ENCODE measurements at places on chromosomes 2 and 18. TPM values are rescaled to one million over a fixed set of nuclear protein-coding genes. Genes with fewer than 3 reads are reported as not detected.

DNA sequence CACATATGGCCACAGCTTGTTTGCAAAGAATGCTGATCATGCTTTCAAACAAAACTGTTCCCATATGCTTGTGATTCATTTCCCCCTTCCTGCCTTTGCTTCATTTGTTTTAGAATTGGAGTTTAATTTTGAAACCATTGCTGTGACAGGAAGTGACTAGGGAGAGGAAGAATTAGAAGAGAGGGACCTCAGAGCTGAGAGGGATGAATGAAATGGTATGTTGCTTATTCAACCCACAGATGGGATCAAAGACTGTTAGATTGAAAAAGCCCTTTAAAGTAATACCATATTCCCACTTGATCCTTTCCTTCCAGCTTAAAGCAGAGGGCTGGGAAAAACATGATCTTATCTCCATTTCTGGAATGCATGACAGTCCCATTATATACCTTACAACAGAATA lies 106.2 kb upstream of the RNF152 start:
- H3K36me3 ChIP-seq: no peaks in the 10 kb centered on the region
- H3K4me3 ChIP-seq: no peak overlapping the region
- no peaks in the 10 kb centered on the region for H3K27me3 ChIP-seq
- no peak for DNase-seq
- peaks cover 9% of the 10 kb centered on the region for H3K4me1 ChIP-seq

DNA sequence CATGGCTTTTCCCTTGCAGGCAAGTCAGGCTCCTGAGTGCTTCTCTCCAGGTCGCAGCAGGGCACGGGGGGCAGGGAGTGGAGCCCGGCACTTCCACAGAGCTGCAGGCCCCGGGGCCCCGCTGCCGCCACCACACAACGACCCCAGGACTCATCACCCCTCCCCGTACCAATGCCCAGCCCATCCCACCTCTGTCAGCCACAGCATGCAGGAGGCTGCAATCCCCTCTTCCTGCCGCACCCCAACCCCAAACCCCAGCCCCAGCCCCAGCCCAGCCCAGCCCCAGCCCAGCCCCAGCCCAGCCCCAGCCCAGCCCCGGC lies 288.0 kb downstream of the NDUFA10 start:
- no peaks in the 10 kb centered on the region for H3K27me3 ChIP-seq
- H3K27ac ChIP-seq: no peak overlapping the region
- no peak overlapping the region for H3K4me3 ChIP-seq
- H3K36me3 ChIP-seq: no peaks in the 10 kb centered on the region

GRCh38 chr2:67213270-67213670 lies 183.9 kb upstream of the ETAA1 start:
- H3K27me3 ChIP-seq: no peaks in the 10 kb centered on the region
- H3K27ac ChIP-seq: no peak overlapping the region
- no peaks in the 10 kb centered on the region for H3K36me3 ChIP-seq
- H3K4me1 ChIP-seq: no peaks in the 10 kb centered on the region
- no peak overlapping the region for H3K4me3 ChIP-seq

DNA sequence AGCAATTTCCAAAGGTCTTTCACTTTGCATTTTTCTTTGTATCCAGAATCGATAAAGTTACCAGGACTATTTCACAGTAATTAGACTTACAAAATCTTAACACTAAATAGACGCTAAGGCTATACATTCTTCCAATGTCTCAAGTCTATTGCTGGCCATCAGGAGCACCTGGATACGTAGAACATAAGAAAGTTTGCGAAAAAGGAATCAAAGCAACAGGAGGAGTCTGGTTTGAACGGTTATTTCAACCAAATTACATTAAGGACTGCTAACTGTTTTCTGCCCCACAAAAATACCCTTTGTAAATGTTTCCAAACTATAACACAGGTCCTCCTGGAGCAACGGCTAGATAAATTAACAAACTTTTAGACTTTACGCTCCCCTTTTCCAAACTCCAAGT lies 1.4 kb upstream of the HNRNPA3 start:
- peak overlapping the region; percentile 66 for H3K4me3 ChIP-seq
- peak overlapping the region; percentile 99 for H3K27ac ChIP-seq
- peaks cover 35% of the 10 kb centered on the region for H3K4me1 ChIP-seq
- H3K27me3 ChIP-seq: no peaks in the 10 kb centered on the region

- no peak overlapping the region for H3K4me3 ChIP-seq
- no peak overlapping the region for H3K27ac ChIP-seq
- DNase-seq: no peak
- H3K27me3 ChIP-seq: no peaks in the 10 kb centered on the region
- H3K36me3 ChIP-seq: no peaks in the 10 kb centered on the region
These were observed 100.6 kb upstream of the LHCGR start for GRCh38 chr2:48856144-48856543.

DNA sequence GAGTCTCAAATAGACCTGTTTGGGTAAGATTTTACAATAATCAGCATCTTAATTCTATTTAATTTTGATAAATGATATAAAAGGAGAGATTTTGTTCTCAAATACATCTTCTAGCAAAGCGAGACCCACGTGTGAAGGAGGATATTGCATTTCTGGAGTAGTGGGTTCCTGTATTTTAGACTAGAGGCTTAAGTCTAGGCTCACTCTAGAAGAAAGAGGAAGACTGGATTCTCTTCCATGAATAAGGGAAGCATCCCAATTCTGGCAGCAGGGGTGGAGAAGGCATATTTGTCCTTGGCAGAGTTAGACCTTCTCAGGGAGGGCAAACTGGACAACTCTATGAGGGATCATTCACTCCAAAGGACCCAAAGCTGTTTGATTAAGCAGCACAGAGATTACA lies 11.3 kb upstream of the FAM228A start:
- H3K4me3 ChIP-seq: no peak overlapping the region
- H3K36me3 ChIP-seq: peaks cover 7% of the 10 kb centered on the region
- H3K4me1 ChIP-seq: no peaks in the 10 kb centered on the region
- no peak for DNase-seq
- no peak overlapping the region for H3K27ac ChIP-seq

DNA sequence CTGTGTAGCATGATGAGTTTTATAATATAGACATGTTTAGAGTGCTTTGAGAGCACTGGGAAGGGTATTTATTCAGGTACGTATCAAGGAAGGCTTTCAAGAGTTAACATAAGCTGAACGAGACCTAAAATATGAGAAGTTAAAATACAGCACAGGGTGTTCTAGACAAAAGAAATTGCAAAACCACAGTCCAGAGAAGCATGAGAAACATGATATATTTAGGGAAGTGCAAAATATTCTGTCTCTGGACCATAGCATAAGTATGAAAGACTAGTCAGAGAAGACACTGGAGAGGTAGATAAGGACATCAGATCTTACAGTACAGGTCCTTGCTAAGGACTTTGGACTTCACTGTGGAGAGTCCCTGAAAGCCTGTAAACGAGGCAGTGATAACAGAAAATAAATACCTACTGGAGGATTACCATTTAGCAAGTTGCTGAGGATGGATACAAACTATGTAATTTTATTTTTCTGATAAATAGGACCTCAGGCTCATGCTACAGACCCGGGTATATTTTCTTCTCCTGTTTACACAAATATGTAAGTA lies 43.7 kb downstream of the FSIP2 start:
- H3K27ac ChIP-seq: no peak overlapping the region
- no peak for DNase-seq
- H3K4me1 ChIP-seq: no peaks in the 10 kb centered on the region
- no peaks in the 10 kb centered on the region for H3K36me3 ChIP-seq

DNA sequence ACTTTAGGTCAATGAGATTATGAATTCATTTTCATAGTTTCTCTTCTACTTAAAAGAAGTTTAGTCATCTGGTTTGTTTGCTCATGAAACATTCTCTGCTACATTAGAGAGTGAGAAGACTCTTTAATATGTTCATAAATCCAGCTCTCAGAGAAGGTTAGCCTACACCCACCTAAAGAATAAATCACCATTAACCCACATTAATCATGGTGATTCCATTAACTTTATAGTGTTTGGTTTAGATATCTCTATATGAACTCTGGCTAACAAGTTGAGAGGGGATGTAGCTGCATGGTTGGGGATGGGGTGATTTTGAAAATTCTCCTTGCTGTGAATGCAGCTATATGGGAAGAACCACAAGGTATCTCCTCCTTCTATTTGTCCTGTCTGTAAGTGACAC lies 10.7 kb downstream of the TFPI start:
- DNase-seq: no peak
- H3K27ac ChIP-seq: peak overlapping the region; percentile 66
- H3K27me3 ChIP-seq: no peaks in the 10 kb centered on the region
- H3K4me1 ChIP-seq: peaks cover 71% of the 10 kb centered on the region
- peaks cover 9% of the 10 kb centered on the region for H3K36me3 ChIP-seq
- H3K4me3 ChIP-seq: no peak overlapping the region

DNA sequence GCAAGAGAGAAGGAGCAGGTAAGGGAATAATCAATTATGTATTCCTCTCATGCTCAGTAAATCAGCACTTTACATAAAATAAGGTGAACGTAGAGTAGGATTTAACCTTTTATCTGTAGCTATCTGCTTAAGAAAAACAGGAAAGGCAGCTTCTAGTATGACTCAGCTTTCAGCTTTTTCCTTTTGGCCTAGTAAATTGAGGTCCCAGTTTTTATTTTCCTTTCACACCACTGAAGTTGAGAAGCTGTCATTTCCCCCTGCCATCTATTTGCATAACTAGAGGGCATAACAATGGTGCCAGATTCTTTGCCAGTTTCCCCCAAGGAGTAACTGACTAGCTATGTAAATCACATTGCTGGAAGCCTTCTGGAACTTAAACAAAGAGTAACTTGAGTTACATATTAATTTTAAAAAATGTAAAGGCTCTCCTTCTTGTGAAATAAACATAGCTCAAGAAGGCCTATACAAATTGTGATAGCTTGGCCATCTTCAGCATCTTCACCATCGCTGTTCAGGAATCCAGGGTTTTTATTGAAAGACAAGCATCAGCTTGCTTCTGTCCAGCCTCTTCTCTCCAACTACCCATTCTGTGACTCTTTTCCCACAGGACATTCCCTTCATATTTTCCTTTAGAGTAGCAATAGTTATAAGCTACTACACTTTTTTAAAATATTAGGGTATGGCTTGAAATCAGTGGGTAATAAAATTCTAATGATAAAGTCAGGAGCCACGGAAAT lies 97.0 kb downstream of the KYNU start:
- H3K36me3 ChIP-seq: no peaks in the 10 kb centered on the region
- H3K4me1 ChIP-seq: no peaks in the 10 kb centered on the region
- no peak for DNase-seq
- H3K4me3 ChIP-seq: no peak overlapping the region
- H3K27me3 ChIP-seq: no peaks in the 10 kb centered on the region
- H3K27ac ChIP-seq: no peak overlapping the region

GRCh38 chr2:162926501-162926900 lies 87.9 kb upstream of the KCNH7 start:
- H3K4me3 ChIP-seq: no peak overlapping the region
- no peaks in the 10 kb centered on the region for H3K27me3 ChIP-seq
- no peak for DNase-seq

DNA sequence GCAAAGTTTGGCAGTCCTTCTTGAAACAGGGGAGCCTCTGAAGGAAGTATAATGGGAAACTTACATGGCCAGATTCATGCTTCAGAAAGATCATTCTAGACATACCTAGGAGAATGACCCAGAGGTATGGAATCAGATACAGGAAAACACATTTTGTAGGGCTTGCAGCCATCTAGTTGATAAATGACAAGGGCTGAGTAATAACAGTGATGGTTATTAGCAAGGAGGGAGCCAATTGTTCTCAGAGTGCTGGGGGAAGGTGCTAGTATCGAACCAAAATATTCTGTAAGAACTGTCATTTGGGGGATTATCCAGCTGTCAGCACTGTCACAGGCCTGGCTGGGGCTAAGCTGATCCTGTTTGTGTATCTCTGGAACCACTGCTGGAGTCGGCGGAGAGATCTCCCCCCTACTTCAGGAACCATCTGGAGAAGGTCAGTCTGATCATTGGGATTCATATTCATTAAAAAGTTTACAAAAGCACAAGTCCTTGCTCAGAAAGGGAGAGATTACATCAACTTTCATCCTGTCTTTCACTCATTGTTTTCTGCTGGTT lies 113.8 kb upstream of the THSD7B start:
- no peak overlapping the region for H3K27ac ChIP-seq
- H3K4me3 ChIP-seq: no peak overlapping the region
- H3K36me3 ChIP-seq: no peaks in the 10 kb centered on the region
- H3K4me1 ChIP-seq: no peaks in the 10 kb centered on the region
- DNase-seq: no peak

DNA sequence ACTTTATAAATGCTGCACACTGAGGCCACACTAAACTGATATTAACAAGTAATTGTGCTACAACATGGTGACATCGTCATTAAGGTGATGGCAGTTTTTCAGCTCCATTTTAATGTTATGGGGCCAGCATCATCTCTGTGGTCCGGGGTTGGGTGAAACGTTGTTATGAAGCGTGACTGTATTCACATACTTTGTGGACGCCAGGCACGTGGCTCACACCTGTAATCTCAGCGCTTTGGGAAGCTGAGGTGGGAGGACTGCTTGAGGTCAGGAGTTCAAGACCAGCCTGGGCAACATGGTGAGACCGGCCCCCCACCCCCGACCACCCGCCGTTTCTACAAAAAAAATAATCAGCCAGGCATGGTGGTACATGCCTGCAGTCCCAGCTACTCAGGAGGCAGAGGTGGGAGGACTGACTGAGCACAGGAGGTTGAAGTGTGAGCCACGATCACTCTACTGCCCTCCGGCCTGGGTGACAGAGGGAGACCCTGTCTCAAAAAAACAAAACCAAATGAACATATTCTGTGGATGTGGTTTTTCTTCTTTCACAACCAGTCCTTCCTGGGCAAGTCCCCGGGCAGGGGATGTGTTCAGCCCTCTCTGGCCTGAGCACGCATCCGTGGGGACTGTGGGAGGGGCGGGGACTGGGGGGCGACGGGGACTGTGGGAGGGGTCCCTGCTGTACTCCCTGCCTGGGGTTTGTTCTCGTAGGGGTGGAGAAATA lies 12.9 kb upstream of the GAL3ST2 start:
- no peak for DNase-seq
- H3K4me1 ChIP-seq: no peaks in the 10 kb centered on the region
- peaks cover 9% of the 10 kb centered on the region for H3K36me3 ChIP-seq
- H3K4me3 ChIP-seq: no peak overlapping the region

- DNase-seq: no peak
- no peaks in the 10 kb centered on the region for H3K36me3 ChIP-seq
- H3K4me1 ChIP-seq: no peaks in the 10 kb centered on the region
- H3K27ac ChIP-seq: no peak overlapping the region
These were observed 691.4 kb downstream of the CPS1 start for GRCh38 chr2:211247751-211248150.

GRCh38 chr2:142314164-142314563 lies 183.3 kb upstream of the LRP1B start:
- no peaks in the 10 kb centered on the region for H3K4me1 ChIP-seq
- H3K27ac ChIP-seq: no peak overlapping the region
- H3K27me3 ChIP-seq: no peaks in the 10 kb centered on the region
- DNase-seq: no peak

The DCDC2C gene
- not detected for total RNA-seq

The GDF7 gene
- 0.62 TPM for total RNA-seq

The GYPC gene
- 92.6 TPM for total RNA-seq

The CHST9 gene
- total RNA-seq: 5.6 TPM
